ENCODE measurements at places on chromosomes 7 and 10. TPM values are rescaled to one million over a fixed set of nuclear protein-coding genes. Genes with fewer than 3 reads are reported as not detected.

Gene ADIRF
- 115 TPM for total RNA-seq

- no peak overlapping the region for H3K27ac ChIP-seq
- DNase-seq: no peak
- no peak overlapping the region for H3K4me3 ChIP-seq
These were observed 15.9 kb upstream of the PON3 start for GRCh38 chr7:95412075-95412474.

DNA sequence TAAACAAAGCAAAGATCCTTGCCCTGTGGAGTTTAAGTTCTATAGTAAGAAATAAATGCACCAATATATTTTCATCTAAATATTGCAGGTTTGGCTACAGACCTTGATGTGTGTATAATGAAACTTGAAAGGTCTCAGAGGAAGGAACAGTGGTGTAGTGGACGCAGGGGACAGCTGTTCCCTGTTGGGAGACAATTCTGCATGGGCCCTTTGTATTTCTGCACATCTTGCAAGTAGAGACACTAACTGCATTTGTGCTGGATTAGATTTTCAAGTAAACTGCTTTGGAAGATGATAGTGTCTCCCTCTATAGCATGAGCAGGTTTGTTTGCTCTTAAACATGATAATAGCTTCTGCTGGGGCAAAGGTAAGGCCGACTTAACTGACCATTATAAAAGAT, 57.5 kb upstream of the FAM133B start:
- no peak for DNase-seq
- H3K27ac ChIP-seq: no peak overlapping the region
- no peaks in the 10 kb centered on the region for H3K27me3 ChIP-seq
- no peak overlapping the region for H3K4me3 ChIP-seq

DNA sequence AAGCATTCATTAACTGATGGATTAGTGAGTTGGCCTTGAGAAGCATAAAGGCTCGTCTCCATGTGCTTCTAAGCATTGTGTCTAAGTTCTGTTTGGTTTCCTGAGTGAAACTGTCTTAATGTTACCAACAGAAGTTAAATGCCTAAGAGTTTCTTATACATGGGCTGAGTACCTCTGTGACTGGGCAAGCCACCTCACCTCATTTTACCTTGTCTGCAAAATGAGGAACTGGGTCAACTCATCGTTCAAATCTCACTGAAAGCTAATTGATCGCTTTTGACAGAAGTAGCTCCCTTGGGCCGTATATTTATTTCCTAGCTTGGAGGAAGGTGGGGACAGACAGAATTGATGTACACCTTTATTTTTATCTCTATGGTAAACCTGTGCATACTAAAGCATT, 88.9 kb downstream of the TCF7L2 start:
- no peak for DNase-seq
- H3K36me3 ChIP-seq: no peaks in the 10 kb centered on the region
- H3K27me3 ChIP-seq: no peaks in the 10 kb centered on the region
- H3K27ac ChIP-seq: no peak overlapping the region
- H3K4me3 ChIP-seq: no peak overlapping the region

GRCh38 chr7:142579946-142580345, 169.3 kb upstream of the PRSS1 start:
- H3K4me3 ChIP-seq: no peak overlapping the region
- DNase-seq: no peak
- no peaks in the 10 kb centered on the region for H3K27me3 ChIP-seq
- H3K27ac ChIP-seq: no peak overlapping the region
- peaks cover 6% of the 10 kb centered on the region for H3K4me1 ChIP-seq

GRCh38 chr7:28605427-28606085, 193.2 kb downstream of the CREB5 start:
- no peaks in the 10 kb centered on the region for H3K4me1 ChIP-seq
- no peak overlapping the region for H3K27ac ChIP-seq
- no peak for DNase-seq
- no peaks in the 10 kb centered on the region for H3K36me3 ChIP-seq

- peak; percentile 27 for DNase-seq
- H3K4me3 ChIP-seq: no peak overlapping the region
- no peaks in the 10 kb centered on the region for H3K4me1 ChIP-seq
- no peaks in the 10 kb centered on the region for H3K27me3 ChIP-seq
- H3K36me3 ChIP-seq: no peaks in the 10 kb centered on the region
- no peak overlapping the region for H3K27ac ChIP-seq
These were observed 73.1 kb upstream of the UCN3 start for GRCh38 chr10:5291501-5292195.

All from body of pancreas (tissue), 4 donors.